ENCODE measurements at places on chromosomes 1 and 21.

DNA sequence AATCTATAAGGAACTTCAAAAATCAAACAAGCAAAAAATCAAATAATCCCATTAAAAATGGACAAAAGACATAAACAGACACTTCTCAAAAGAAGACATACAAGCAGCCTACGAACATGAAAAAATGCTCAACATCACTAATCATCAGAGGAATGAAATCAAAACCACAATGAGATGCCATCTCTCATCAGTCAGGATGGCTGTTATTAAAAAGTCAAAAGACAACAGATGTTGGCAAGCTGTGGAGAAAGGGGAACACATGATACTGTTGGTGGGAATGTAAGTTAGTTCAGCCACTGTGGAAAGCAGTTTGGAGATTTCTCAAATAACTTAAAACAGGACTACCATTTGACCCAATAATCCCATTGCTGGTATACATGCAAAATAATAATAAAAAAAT, 226.4 kb downstream of the S1PR1 start:
- DNase-seq, result no peak

DNA sequence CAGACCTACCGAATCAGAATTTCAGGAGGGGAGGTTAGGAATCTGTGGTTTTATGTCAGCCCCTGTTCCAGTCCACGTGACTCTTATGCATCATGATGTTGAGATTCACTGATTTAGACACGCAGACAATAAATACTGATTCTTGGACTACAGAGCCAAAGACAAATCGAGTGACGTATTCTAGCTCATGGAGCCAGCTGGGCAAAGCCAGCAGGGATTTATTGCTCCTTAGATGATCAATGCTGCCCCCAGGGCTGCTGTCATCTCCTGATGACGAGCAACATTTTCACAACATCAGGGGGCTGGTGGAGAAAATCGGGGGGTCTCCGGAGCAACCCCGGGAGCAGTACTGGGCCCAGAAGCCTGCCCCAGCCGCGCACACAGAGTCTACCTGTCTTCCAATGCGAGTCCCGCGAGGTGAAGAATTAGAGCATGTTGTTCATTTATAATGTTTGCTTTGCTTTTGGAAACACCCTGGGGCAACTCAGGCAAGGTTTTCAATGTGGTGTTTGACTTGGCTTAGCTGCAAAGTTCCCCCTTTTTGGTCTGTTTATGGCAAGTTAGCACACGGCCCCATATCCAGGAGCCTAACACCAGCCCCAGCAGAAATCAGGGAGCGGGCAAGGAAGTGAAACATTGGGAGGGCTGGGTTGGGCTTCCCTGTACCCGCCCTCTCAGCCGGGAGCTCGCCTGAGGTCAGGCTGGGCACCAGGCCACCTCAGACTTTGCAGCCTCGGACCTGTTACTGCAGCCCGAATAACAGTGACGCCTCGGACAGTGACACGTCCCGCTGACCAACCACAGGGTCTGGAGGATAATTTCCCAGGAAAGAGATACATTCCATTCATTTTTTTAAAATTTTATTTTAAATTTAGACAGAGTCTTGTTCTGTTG, 19.9 kb upstream of the CLDN14 start:
- DNase-seq, result no peak

- DNase-seq, result peak; percentile 24
These were observed 642 bp downstream of the RSRP1 start for GRCh38 chr1:25246600-25247023.

- DNase-seq, result no peak
These were observed 13.9 kb downstream of the COX20 start for GRCh38 chr1:244849189-244849866.

DNA sequence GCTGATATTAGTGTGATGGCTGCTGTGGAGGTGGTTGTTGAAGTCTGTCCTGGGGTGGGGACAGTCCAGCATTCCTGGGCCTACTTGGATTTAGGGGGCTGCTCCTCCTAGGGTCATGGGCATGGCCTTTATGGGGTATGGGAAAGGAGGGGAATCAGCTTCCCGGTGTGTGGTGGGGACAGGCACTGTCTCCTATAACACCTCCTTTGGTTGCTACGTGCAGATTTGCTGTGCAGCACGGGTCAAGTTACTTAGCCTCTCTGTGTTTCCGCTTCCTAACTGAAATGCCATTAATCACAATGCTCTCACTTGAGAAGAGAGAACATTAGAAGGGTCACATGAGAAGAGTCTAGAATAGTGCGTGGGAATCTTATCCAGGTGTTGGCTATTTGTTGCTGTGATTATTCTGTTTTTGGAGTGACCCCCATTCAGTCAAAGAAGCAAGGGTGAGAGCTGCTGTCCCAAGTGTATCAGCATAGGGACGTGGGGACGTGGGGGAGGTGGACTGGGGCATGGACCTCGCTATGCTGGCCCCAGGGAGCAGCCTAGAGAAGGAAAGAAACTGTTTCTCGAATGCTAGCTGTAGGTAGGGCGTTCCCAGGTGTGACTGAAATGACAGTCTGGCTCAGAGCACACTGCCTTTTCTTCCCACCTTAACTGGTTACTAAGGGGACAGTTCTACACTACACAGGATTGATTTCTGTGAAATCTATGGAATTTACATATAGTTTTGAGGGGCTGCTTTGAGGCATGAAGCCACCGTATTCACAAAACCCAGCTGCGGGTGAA, 19.9 kb downstream of the SOX13 start:
- DNase-seq, result no peak

DNA sequence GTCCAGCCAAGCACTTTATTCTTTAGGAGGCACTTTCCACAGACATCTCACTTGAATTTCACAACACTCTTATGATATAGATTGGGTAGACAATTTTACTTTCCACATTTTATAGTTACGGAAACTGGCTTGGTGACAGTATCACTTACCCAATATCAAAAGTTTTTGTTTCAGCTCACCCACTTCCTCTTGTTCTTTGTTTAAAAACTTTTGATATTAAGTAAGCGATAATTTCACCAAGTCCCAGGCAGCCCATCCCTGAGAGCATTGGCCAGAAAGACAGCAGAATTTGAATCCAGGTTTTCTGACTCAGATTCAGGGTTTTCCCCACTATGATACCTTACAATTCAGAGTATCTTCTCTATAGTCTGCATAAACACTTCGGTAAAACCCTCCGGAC, 60.0 kb downstream of the LRIG2 start:
- no peak for DNase-seq

DNA sequence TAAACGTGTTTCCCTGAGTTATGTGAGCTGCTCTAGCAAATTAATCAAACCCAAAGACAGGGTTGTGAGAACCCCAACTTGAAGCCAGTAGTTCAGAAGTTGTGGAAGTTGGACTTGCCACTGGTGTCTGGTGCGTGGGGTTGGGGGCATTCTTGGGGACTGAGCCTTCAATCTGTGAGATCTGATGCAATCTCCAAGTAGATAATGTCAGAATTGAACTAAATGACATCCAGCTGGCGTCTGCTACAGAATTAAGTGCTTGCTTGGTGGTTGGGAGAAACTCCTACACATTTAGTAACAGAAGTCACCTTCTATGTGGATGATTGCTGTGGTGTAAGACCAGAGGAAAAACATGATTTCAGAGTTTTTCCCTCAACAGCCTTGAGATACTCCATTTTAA, 207.4 kb downstream of the FGGY start:
- DNase-seq, result no peak

- no peak for DNase-seq
These were observed 27.9 kb upstream of the C1orf87 start for GRCh38 chr1:60101516-60101915.

GRCh38 chr1:28518745-28519341, 13.0 kb downstream of the RCC1 start:
- DNase-seq, result no peak

DNA sequence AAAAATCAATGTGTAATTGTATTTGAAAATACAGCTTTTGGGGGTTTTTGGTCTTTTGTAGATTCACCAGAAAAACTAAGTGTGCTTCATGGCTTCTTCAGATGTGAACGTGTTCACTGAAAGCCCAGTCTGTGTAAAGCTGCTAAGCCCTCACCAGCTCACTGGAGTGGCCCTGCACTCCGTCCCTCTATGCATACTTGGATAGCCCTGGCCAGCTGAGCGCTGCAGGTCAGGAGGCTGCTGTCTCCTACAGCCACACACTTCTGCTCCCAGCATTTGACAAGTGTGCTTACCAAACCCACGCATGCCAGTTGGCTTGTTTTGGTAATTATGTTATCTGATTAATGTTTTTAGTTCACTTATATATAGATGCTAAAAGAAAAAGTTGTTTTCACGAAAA, 163.5 kb downstream of the TLR5 start:
- no peak for DNase-seq

GRCh38 chr1:3557366-3557765, 53.9 kb downstream of the MEGF6 start:
- DNase-seq, result no peak

DNA sequence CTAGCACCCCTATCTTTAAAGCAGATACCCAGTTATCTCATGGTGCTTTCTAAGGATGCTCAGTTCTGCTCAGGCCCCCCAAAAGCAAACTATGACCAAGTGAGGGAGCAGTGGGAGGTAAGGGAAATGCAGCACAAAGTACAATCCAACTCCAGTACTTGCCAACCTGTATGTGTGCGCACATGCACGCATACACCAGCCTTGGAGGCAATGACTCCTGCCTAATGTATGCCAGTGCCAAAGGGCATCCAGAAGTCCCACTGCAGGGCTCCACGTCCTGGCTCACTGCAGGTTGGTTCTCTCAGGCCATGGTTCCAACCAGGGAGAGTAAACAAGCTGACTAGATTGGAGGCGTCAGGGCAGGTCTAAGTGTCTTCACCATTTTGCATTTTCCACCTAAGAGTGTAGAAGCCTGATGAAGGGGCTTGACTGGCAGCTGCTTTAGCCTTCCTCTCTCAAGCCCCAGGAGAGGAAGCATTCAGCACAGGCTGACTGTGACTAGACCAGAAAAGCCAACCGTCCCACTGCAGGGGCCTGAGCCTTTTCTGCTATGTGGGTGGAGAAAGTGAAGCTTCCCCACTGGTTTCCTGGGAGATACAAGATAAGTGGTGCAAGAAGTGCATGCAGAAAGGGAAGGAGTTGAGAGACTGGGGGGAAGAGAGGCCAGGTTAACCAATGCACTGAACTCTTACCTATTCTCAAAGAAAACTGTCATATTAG, 7.7 kb downstream of the AMIGO1 start:
- DNase-seq, result no peak

- no peak for DNase-seq
These were observed 39.5 kb upstream of the TNFRSF1B start for GRCh38 chr1:12127206-12127810.

DNA sequence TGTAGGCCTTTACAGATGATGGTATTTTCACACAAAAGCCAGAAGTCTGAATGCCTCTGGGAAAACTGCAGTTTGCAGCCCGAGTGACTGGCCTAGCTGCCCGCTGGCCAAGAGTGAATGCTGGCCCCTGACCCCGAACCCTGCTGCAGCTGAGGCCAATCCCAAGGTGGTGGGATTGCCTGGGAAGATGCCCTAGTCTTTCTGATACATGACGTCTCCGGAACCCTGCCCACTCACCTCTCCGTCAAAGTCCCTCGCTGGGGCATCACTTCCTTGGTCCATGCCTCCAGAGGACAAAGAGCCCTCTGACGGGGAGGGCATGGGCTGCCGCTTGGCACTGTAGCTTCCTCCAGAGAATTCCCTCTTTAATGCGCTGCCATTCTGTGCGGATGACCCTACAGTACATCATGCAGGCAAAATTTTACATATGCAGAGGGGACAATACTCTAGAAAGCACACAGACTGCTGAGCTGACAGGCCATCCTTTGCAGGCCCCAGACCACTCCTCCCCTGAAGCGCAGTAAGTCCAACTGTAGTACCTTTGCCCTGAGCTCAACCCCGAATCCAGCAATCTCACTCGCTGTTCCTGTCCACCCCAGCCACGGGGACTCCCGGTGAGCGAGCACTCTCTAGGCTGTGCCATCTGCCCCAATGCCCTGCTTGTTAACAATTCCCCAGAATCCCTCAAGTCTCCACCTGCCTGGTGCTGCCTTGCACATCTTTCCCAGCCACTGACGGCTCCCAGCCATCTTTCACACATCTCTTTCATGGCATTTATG, 54.7 kb downstream of the COQ8A start:
- DNase-seq, result no peak

DNA sequence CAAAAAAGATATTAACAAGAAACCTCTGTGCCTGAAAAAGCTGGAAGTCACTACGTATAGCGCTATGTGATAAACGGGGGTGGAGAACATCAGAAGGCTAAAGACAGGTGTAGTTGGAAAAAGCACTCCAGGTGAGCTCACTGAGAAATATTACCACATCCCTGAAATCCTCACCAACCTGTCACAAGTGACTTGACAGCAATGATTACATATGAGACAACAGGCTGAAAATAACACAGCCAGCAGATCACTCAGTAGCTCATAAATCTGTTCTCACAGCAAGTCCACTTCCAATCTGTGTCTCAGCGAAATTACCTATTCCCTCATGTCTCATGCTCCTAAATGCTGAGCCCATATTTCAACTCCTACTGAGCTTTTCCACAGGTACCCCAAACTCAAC, 120.5 kb downstream of the UBR4 start:
- no peak for DNase-seq

GRCh38 chr1:105254906-105255305, 1505.2 kb downstream of the AMY1C start:
- DNase-seq, result no peak

DNA sequence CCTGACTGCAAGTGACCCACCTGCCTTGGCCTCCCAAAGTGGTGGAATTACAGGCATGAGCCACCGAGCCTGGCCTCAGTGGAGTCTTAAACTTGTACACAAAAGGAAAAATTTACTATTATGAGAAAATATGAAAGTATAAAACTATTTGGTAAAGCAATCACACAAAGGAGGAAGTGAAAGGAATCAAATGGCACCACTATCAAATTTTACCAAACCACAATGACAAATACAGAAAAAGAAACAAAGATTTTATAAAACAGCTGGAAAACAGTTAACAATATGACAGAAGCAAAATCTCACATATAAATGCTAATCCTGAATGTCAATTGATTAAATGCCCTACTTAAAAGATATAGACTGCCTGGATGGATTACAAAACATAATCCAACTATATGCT, 42.1 kb upstream of the NEGR1 start:
- no peak for DNase-seq

DNA sequence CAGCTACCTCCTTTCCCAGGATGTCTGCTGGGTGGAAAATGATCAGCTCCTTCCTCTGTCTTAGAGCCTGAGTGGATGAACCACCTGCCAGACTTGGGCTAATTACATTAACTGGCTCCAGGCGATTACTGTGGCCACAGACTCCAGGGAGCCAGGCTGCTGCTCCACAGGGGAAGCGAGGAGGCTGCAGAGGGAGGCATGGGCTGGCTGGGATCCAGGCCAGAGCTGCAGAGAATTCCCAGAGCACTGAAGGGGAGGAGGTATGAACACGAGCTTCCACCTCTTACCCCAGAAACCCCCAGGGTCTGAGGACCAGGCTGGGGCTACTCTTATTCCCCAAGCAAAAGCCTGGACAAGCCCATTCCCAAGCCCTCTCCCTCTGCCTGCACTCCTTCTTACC, 136.0 kb upstream of the KLHDC7A start:
- no peak for DNase-seq

GRCh38 chr1:174696026-174696821, 248.5 kb downstream of the GPR52 start:
- no peak for DNase-seq

- DNase-seq, result no peak
These were observed 376.4 kb downstream of the PCP4 start for GRCh38 chr21:40243685-40244084.
